ENCODE measurements at places on chromosomes 1 and 21.
A peak's percentile ranks its signal among the peaks of the same experiment; 100 is the strongest.

DNA sequence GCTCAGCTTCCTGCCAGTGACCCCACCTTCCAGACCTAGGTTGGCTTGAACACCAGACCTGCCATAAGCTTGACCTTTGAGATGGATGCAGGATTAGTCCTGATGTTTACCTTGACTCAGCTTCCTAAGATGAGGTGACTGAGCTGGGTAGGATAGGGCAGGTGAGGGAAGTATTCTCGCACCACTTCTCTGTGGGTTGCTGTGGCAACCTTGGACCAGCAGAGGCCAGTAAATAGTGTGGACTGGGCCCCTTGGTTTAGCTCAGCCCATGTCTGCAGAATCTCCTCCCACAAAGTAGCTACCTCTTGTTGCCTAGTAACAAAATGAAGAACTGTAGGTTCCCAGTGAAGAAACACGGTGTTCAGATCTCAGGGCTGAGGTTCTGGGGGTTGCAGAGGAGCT, 8.4 kb downstream of the RPS6KA1 start:
- no peak for DNase-seq

GRCh38 chr1:16727190-16728111, 12.9 kb upstream of the RNU1-4 start:
- peak; percentile 93 for DNase-seq

GRCh38 chr1:17011092-17011438, 663 bp downstream of the ATP13A2 start:
- no peak for DNase-seq

- no peak for DNase-seq
Measured at GRCh38 chr1:89309828-89310227, 37.2 kb upstream of the GBP5 start.

GRCh38 chr1:247639381-247639981, 34.1 kb downstream of the OR2G3 start:
- no peak for DNase-seq

GRCh38 chr1:105373681-105374080, 1624.0 kb downstream of the AMY1C start:
- peak; percentile 13 for DNase-seq

DNA sequence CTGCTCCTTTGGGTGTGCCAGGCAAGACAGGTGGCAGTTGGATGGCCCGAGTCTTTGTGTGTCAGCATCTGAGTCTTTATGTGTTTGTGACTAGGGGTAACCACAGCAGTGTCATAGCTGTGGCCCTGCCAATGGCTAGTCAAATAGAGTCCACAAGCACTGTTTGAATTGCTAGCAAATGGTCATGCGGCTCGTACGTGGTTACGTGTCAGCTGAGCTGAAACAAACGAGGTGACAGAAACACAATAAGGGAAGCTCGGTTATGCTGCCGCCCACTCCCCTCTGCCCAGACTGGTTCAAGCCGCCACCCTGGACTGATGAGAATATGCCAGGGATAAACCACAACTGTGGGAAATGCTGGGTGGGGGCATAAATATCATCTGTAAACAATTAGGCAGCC, 174.3 kb upstream of the LMO4 start:
- peak; percentile 84 for DNase-seq

All from NCI-H69 (cell line).